ENCODE measurements at places on chromosomes 6 and 20.

DNA sequence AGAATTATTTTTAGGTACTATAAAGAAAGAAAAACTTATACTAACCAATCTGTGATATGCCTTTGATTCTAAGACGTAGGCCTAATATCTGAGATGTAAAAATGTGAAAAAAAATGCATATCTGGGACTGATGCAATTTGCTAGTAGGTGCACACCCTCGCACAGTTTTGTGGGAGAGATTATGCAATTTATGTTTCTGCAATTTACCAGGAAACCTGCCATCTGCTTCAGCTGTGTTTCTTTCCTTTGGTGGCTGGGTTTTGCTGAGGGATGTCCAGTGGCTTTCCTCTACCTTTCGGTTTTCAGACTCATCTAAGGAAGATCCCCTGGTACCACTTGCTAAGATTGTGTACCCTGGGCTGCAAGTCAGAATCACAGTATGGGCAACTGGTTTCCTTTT is 186.9 kb downstream of the ZFP64 start:
- peak; percentile 73 for DNase-seq

DNA sequence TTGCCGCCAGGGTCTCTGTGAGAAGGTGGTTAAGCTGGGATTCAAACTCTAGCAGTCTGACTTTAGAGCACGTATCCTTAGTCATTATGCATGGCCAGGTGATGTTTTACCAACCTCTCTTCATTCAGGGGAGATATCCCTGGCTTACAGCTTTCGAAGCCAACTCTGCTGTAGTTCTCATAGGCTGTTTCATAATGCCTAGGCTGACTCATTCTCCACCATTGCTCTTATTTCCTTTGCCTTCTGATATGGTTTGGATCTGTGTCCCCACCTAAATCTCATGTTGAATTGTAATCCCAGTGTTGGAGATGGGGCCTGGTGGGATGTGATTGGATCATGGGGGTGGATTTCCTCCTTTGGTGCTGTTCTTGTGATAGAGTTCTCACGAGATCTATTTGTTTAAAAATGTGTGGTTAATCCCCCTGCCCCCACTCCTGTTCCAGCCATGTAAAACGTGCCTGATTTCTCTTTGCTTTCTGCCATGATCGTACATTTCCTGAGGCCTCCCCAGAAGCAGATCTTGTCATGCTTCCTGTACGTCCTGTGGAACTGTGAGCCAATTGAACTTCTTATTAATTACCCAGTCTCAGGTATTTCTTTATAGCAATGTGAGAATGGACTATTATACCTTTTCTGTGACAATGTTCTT is 94.6 kb upstream of the MAN1A1 start:
- DNase-seq = peak; percentile 32

DNA sequence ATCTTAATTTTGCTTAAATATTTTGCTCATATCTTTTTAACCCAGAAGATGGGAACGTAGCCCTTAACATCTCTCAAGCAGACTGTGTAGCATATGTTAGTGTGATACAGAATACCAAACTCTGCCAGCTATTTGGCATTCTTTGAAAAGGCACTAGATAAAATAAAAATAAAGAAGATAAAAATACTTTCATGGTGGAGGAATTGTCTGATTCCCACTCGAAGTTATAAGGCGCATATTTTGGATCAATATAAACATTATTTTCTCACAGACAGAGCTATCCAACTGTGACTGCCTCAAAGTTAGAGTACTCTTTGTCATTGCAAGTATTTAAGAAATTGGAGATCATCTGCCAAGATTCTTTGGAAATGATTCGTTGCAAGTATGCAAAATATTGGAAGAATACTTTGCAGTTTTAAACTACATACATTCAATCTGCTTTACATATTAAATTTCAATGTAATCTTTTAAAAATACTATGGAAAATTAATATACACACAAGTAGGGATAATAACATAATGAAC is 10.8 kb upstream of the EEF1E1 start:
- peak; percentile 53 for DNase-seq

- no peak for DNase-seq
Measured at GRCh38 chr6:109678240-109678639, 12.8 kb downstream of the AK9 start.

GRCh38 chr6:13229205-13230085 is 98.9 kb downstream of the TBC1D7 start:
- DNase-seq = peak; percentile 38

DNA sequence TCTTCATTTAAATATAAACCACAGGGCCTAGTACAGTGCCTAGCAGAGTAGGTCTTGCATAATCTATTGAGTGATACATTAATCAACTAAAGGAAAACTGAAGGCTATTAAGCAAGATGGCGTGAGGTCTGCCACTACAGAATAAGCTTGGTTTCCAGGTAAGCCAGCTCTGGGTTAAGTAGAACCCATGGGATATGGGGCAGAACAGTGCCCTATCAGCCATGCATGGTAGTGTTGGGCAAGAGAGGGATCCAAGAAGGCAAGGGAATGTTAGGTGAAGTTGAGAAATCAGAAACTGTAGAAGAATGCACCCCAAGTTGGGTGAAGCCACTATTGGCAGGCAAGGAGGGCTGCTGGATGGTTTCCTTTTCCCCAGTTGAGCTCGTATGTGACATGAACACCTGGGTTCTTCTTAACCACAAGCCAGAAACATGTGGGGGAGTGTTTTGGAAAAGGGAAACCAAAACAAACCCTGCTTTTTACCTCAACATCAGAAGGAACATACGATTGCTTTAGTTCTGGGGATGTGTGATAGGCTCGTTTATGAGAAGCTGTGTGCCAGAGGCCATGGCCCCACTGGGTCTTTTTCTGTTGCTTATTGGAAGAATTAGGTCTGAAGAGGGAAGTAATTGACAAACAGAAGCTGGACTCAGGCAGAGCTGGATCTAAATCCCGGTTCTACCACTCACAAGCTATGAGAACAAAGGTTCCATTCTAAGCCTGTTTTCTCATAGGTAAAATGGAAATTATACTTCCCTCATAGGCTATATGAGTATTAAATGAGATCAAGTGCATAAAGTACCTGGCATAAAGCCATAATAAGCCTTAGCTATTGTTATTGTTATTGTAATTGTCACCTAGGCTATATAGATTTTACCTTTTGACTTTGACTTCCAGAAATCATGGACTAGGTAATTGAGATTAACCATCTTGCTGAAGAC is 33.5 kb downstream of the NEDD9 start:
- DNase-seq = no peak

DNA sequence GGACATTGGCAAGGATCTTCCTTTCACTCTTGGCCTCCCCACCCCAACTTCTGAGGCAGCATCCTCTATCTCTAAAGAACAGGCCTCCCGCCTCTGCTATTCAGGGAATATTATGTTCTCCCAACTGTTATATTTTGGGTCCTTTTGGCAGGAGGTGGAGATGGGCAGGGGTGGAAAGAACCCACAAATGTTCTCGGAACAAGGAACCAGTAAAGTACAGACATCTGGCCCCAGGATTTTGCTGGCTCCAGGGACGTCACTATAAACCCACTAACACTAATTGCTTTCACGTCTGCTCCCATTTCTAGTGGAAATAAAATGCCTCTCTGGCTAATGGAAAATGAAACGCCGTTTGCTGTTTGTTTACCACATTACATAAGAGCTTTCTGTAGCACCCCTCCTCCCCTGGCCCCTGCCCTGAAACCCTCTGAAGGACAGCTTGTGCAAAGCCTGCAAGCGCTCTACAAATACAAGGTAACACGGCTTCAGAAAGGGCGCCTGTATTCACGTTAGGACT is 77.7 kb upstream of the TBC1D7 start:
- no peak for DNase-seq

GRCh38 chr6:5438922-5439584 is 177.7 kb downstream of the FARS2 start:
- no peak for DNase-seq

DNA sequence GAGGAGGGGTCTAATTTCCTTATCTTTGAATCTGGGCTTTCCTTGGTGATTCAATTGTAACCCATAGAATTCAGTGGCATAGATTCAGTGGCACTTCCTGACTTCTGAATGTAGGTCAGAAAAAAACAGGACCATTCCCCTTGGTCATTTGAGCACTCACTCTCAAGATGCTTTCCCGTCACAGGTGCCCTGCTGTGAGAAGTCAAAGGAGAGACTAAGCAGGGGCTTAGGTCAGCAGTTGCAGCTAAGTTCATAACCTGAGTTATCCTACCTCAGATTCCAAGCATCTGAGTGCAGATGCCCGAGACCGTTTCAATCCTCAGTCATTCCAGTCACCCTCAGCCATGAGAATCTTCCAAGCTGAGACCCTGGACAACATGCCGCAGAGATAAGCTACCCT is 506.6 kb downstream of the FRK start:
- DNase-seq = no peak

DNA sequence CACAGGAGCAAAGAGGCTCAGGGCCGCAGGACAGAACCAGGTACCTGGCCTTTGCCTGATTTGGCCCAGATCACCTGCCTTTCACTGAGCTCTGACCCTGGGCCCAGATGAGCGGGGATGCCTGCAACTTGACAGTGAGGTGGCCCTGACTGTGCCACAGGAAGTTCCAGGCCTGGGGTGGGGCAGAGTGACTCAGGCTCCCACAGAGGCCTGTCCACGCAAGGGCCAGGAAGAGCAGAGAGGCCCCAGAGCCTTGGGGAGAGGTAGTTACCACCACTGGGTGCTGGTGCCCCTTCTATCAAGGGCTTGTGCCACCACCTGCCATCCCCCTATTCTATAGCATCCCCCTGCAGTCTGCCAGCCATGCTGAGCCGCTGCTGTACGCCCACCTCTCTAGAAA is 4.1 kb upstream of the NOL4L start:
- DNase-seq = peak; percentile 58

DNA sequence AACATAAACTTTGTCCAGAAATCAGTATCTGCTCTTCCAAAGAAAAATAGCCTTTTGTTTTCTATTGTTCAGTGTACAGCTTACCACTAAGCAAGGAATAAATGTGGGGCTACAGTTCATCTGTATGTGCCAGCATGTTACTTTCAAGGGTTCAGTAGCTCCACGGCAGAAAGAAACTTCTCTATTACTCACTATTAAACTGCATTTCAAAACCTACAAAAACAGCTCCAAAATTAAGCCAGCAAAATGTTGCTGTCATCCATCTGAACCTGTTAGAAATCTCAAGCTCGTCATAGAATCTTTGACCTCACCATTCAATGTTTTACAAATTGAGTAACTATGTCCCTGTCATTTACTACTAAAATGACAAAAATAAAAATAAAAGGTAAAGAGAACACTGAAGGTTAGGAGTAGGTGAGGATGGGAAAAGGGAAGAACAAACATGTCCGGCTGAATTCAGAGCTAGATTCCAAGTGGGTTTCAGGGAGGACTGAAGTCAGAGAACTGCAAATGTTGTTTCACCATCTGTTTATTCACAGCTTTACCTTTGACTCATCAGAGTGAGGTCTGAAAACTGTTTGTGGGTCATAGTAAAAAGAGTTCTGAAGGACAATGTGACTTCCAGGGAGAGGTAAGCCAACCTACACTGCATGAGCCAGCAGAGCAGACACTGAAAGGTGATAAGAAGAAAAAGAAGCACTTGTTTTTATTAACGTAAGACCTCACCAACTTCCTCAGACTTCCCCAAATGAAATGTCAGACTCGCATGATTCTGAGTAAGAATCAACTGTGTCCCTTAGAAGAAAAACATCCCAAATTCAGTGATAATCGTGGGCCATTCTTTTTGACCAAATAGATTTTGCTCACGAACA is 62.0 kb downstream of the ATXN1 start:
- DNase-seq = no peak

DNA sequence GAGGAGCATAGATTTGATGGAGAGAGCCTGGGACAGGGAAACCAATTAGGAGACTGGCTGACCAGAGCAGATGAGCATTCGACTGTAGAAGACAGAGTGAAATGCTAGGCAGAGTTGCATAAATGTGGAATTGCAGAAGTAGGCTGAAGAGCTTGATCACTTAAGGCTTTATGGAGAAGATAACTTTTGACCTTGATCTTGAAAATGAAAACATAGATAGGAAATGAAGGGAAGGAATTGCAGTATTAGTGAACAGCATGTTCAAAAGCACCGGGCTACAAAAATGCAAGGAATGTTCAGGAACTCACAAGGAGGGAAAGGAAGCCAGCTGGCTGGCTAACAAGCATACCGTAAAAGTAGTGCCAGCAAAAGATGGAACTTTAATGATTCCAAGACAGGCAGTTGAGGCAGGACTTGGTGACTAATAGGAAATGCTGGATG is 20.5 kb upstream of the LTV1 start:
- DNase-seq = no peak

- no peak for DNase-seq
Measured at GRCh38 chr20:19881080-19881840, 123.2 kb downstream of the RIN2 start.

GRCh38 chr6:160356074-160356744 is 8.0 kb downstream of the SLC22A3 start:
- DNase-seq = no peak

DNA sequence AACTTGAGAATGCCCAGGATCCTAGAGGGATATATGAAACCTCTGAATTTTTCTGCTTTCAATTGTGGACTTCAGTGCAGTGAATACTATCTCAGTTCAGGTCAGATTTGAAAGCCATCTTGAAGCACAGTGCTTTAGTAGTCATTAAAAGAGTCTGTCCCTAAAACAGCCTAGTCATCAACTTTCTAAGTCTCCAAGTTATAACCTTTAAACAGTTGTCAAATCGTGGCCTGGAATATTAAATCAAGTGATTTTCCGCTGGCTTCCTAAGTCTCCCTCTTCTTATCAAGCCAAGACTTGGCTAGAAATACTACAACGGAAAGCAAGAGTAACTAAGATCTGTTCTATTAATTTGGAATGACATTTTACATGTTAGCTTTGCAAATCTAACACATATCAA is 45.8 kb downstream of the SCML4 start:
- DNase-seq = no peak

DNA sequence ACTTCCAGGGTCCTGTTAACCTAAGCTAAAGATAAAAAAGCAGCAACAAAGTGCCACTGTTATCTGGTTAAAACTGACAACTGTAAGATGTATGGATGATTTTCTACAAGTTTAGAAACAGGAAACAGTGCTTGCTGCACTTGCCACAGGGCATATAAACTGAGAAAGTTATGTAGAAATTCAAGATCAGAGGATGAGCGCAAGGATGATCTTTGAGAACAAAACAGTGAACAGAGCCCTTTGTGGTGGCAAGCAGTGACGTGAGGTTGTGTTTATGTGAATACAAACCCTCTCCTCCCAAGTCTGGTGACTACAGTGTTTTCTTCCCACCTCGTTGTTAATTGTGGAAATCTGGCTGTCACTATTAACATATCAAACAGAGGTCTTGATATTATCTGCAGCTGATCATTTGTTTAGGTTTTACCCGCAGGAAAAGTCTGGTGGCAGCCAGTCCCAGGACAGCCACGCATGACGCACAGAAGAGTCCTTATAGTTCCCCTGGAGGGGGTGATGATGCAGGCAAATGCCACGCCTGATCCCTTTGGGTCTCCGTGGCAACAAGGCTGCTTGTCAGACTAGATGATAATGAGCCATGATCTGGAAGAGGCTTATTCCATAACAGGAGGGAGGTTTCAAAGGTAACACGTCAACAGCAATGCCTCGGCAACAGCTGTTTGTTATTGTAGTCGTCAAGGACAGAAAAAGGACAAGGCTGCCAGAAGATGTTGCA is 43.1 kb upstream of the TNFAIP3 start:
- DNase-seq = peak; percentile 78
